Cardiac septum (tissue), 1 donor: ENCODE measurements at places on chromosomes 1 and 21. TPM values are rescaled to one million over a fixed set of nuclear protein-coding genes. Genes with fewer than 3 reads are reported as not detected.

DNA sequence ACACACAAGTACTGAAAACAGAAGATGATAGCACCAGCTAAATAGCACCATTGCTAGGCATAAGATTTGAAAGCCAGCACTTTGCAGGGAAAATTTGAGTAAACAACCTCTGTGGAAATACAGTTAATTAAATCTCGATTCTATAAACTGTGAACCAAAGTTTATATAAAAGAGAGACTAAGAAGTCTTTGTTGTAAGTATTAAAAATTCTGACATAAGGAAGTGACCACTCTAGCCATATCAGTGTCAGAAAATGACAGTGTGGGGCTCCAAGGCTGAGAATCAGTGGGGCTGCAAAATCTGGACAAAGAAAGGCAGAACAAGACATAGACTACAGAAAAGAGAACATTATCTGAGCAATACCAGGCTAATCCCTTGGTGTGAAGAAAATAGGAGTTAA, 292.2 kb downstream of the ST6GALNAC3 start:
- DNase-seq = no peak

- DNase-seq = no peak
Measured at GRCh38 chr1:22736501-22737080, 26.0 kb downstream of the EPHB2 start.

DNA sequence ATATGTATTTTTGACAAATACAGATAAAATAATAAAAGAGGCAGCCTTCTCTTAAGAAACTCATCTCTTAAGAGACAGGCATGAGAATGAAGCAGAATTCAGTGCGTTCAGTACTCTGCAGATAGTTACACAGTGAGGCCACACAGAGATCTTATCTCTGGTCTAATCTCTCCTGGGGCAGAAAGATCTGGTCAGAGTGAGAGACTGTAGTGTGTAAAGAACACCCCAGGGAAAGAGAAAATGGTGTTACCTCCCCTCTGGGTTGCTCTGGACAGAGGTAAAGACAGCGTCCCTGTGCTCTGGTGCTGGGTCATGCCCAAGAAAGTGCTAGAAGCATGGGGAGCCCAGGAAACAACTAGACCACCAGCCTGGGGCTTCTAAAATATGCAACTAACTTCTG, 216.3 kb downstream of the SIPA1L2 start:
- DNase-seq = no peak

GRCh38 chr1:40743860-40744259, 39.7 kb upstream of the KCNQ4 start:
- no peak for DNase-seq

GRCh38 chr1:211677659-211678058, 2.2 kb upstream of the NEK2 start:
- no peak for DNase-seq

- DNase-seq = no peak
Measured at GRCh38 chr1:84291882-84292655, 9.4 kb upstream of the SAMD13 start.

DNA sequence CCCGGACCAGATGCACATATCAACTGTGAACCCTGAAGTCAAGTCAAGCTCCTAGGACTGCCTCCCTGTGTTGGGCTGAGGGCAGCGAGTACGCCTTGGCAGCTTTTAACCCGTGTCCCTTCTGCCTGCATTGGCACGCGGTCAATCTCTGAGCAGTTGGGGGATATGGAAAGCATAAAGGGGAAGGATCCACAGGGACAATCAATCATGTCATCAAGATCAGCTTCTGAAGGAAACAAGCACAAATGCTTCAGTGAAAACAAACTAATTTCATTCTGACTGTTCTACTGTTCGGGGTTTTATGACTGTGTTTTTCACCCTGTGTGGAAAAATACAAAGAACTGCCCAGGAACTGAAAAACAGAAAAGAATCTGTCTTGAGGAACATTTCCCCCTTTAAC, 106.2 kb downstream of the RUNX1 start:
- no peak for DNase-seq

GRCh38 chr1:236021424-236022135, 43.3 kb downstream of the NID1 start:
- DNase-seq = no peak

DNA sequence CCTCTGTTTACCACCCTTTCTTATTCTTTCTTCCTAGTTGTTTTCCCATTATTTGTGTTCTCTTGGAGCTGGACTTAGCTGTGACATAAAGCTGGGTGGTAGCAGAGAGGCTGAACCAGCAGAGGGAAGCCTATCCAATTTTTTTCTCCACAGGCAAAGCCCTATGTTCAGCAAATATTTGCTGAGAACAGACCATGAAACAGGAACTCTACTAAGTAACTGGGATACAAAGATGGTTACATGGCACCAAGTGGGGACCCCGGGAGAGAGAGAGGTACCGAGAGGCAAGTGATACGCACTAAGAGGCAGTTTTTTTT, 6.6 kb downstream of the CFAP141 start:
- no peak for DNase-seq

GRCh38 chr1:223304931-223305330, 59.0 kb downstream of the SUSD4 start:
- DNase-seq = no peak

DNA sequence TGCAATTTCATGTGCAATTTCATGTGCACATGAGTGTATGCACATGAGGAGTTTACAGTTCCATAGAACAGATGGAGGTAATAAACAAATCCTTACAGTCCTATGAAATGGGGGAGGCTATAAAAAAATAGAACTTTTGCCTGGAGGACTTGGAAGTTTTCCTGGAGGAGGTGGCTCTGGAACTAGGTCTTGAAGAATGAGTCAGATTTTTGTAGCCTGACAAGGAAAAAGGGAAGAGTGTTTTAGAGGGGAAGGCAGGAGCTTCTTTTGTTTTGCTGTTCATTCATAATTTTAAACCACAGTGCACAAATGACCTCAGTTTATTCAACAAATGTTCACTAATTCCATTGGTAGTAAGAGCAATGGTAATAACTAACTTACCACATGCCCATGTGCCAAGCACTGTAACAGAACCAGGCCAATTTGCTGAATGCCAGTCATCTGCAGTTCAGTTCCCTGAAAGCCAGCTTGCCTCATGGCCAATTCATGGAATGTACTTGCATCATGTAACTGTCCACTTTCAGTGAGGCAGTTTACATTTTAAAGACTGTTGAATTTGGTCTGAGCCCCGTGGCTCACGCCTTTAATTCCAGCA, 2.7 kb downstream of the DIO1 start:
- no peak for DNase-seq

GRCh38 chr1:39759436-39759726, 11.8 kb downstream of the OXCT2 start:
- DNase-seq = no peak

- no peak for DNase-seq
Measured at GRCh38 chr1:185156288-185156853, 382 bp downstream of the TRMT1L start.

DNA sequence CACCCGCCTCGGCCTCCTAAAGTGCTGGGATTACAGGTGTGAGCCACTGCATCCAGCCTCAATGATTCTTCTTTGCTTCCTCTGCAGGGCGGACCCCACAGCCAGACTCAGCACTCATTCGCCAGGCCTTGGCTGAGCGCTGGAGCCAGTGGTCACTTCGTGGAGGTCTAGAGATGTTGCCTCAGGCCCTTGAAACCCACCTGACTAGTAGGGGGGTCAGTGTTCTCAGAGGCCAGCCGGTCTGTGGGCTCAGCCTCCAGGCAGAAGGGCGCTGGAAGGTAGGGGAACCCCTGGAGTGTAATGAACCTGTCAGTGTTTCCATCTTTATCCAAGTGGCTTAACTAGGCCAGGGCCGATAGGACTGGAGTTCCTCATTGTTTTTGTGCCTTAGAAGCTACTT, 2.7 kb downstream of the PPOX start:
- no peak for DNase-seq

DNA sequence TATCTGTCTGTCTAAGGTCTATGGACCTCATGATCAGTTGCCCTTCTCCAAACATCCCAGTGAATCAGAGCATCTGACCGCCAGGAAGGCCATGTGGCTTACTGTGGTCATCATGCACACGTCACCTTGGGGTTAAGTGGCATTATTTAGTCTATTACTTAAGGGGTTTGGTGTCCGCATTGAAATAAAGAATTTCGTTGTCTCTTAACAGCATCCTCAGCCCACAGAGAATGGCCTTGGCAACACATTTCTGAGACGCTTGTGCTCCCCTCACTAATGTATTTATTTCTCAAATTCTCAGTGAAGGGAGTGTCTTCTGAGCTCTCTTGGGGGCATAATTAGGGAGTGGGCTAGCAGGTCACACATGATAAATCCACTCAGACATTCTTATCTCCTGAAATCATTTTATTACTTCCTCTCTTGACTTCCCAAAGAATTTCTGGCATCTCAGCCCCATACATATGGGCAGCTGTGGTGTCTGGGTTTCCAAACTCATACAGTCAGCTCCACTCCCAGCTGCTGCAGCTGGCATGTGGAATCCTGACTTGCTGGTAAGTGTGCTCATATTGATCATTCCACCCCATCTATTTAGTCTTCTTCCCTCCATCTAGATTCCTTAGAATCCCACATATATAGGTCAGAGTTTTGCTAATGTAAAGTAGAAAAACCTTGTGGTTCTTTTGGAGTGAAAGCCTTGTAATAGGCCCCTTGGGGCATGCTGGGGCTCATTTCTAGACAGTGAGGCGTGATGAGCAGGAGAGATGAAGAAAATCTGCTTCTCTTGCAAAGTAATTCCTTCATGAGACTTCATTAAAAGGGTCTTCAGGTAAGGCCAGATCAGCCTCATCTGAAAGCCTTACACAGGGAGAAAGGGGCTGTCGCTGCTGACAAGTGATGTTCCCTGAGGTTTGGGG, 110.5 kb downstream of the HHAT start:
- no peak for DNase-seq

DNA sequence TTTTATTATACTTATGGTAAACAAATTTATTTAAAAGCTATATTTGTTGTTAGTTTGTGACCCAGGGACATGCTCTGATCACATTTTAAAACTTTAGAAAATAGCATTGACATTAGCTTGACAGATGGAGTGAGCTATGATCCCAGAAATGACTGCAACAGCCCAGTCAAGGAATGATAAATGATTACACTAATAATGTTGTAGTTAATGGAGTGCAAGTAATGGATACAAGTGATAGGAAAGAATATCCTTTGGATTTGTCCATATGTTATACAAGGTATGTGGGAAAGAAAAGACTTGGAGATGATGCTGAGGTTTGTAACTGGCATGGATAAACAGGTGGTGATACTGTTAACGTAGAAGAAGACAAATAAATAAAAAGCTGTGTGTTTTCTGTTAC, 1908.7 kb downstream of the MRPL39 start:
- DNase-seq = no peak

GRCh38 chr1:184555665-184556641, 169.1 kb downstream of the C1orf21 start:
- no peak for DNase-seq

- no peak for DNase-seq
Measured at GRCh38 chr21:33374450-33375096, 28.6 kb upstream of the IFNGR2 start.

DNA sequence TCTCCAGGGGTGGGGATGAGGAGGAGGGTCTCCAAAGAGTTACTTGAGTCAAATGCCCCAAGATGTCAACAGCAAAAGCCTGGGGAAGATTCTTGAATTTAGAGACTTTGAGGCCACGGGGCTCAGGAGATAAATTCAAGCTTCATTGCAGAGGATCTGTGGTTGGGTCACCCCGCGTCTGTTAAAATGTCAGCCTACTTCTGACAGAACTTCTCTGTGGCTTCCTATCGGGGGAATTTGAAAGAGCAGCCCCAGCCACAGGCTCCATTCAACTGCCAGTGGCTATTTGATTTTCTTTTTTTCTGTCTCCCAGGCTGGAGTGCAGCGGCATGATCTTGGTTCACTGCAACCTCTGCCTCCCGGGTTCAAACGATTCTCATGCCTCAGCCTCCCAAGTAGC, 62.5 kb upstream of the EFHD2 start:
- DNase-seq = no peak

- DNase-seq = no peak
Measured at GRCh38 chr1:25642574-25643108, 26.1 kb downstream of the MAN1C1 start.

DNA sequence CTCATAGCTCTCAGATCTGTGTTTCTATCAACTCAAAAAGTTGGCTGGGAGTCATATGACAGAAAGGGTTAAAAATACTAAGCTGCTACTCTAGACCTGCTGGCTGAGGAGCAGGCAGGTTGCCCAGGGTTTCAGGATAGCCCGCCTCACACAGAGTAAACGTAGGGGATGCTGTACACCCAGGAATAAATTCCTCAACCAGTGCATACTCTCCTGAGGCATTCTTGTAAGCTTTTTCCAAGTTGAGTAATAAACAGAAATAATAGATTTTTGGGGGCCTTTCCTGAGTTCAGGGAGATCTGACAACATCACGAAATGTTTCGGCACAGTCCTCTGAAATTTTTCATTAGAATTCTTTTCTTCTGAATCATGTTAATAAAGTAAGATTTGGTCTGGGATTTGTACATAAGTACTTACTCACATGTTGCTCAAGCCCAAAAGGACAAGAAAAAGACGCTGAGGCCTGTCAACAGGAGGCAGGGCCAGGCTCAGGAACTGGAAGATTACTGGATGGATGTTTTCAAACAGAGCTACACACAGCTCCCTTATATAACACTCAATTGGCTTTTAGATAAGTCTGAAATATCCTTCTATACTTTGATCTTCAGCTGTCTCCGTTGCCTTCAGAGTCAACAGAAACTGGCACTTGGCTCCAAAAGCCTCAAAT, 41.0 kb downstream of the TGFBR3 start:
- DNase-seq = no peak

DNA sequence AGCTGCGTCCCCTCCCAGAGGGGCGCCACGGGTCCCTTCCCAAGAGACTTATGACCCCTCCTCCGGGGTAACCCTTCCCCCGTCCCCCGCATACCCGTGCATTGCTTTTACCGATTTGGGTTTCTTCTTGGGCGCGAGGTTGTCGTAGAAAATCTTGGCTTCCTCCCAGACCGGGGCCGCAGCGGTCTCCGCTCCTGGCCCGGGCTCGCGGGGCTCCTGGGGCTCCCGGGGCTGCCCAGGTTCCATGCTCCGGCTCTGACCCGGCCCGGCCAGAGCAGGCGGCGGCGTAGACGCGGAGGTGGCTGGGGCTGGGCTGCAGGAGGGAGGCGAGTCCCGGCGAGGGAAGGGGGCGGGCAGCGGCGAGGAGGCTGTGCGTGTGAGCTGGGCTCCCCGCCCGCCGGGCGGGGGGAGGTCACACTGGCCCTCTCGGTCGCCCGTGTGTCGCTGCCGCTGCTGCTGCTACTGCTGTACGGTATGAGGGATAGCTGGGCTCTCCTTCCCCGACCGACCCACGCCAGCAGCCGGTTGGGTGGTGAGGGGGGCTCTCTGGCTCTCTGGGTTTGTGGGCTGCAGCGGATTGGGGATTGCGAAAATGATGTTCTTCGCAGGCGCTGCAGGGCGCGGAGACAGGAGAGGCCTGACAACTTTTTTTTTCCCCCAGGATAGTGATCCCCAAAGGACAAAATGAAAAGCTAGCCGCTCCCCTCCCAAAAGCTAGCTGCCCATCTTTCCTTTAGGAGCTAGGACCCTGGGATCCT, at the start of gene NT5C1A:
Gene NT5C1A, minus strand, starts transcription at position 315 of the 758 bp plus-strand sequence. Its CDS starts 69 bp downstream, at position 246.
- DNase-seq = no peak

COL9A2 gene
- total RNA-seq = 1.3 TPM

IGSF5 gene
- 3.8 TPM for total RNA-seq

SHE gene
- total RNA-seq = 16.8 TPM

DCDC2B gene
- not detected for total RNA-seq

SH3BGRL3 gene
- total RNA-seq = 55.0 TPM

MLLT11 gene
- total RNA-seq = 58.7 TPM

TNFRSF9 gene
- 0.22 TPM for total RNA-seq

UCHL5 gene
- 26.4 TPM for total RNA-seq

ALX3 gene
- 0.22 TPM for total RNA-seq

SELL gene
- total RNA-seq = 4.0 TPM

CYYR1 gene
- 13.8 TPM for total RNA-seq

PTPRU gene
- total RNA-seq = 6.6 TPM

ACKR1 gene
- 22.5 TPM for total RNA-seq

PDPN gene
- 14.9 TPM for total RNA-seq

DNAI4 gene
- total RNA-seq = 10.9 TPM

SPRR2A gene
- not detected for total RNA-seq

GBP4 gene
- 6.4 TPM for total RNA-seq
